Hippocampal formation (tissue), 2 donors: ENCODE measurements at places on chromosomes 7 and 10.

DNA sequence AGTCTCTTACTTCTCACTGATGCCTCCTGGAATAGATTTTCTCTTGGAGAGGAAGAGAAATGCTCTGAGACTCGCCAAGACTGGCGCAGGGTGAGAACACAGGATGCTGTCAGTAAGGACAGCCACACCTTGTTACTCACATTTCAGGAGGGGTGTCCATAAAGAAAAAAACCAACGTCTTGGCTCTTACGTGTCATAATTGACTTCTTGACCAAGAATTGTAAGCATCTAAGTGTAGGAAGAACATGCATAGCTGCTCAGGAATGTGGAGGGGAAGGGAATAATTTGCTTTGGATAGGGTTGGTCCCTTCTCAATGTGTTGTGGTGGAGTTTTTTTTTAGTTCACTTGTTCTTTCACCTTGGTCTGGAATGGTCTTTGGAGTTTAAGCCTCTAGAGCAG lies 43.8 kb upstream of the ZNF438 start:
- DNase-seq: no peak

GRCh38 chr10:27948186-27948585 lies 50.7 kb downstream of the ODAD2 start:
- DNase-seq: no peak

- no peak for DNase-seq
Measured at GRCh38 chr10:8691498-8692017, 637.1 kb downstream of the GATA3 start.

GRCh38 chr7:93551063-93551895 lies 23.2 kb downstream of the CALCR start:
- DNase-seq: no peak

- no peak for DNase-seq
Measured at GRCh38 chr7:12814828-12815227, 127.4 kb downstream of the ARL4A start.

DNA sequence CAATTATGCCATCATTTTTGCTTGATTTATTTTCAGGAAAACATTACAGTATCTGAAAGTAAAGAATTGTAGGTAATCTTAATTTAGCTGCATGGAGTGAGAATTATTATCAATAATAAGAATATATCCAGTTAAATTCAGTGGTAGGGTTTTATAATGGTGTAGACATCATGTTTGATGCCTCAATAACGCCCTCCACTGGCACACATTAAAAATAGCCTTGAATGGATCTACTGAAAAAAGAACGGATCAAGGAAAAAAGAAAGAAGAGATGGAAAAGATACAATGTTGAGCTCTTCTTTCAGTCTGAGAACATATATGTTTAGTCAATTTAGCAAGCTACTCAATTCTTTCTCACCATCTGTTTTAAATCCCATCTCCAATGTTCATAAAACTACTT lies 319.2 kb downstream of the CDC14C start:
- no peak for DNase-seq
